Left cardiac atrium (tissue), 4 donors: ENCODE measurements at places on chromosomes 4 and X. TPM values are rescaled to one million over a fixed set of nuclear protein-coding genes. Genes with fewer than 3 reads are reported as not detected.
A peak's percentile ranks its signal among the peaks of the same experiment; 100 is the strongest.

- DNase-seq = peak; percentile 20
Measured at GRCh38 chrX:30971774-30972603, 82.9 kb upstream of the TAB3 start.

DNA sequence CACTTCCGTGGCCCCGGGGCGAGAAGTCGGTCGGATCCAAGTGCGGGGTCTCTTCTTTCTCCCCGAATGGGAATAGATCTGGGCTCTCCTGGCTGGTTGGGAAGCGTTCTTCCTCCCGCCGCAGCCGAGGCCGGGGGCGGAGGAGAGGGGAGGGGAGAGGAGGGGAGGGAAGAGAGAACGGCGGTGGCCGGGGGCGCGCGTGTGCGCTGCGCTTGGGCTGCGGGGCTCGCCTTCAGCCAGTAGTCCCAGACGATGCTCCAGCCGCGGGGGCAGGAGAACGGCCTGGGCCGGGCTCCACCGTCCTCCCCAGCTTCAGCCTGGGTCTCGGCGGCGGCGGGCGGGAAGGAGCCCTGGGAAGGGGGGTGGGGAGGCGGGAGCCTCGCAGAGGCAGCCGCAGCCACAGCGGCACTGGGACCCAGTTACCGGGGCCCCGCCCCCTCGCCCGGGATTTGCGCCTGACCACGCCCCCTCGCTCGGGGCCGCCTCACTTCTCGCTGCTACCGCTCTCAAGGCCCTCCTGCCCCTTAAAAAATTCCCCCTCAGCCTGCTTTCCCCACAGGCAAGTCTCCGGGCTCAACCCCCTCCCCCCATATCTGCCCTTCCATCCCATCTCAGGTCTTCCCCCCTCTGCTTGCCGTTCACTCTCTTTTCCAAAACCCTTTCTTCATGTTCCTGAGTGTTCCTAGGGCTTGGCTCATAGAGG is at the start of gene FGD1:
Gene FGD1 (minus strand): TSS at position 421 of the 703 bp plus-strand sequence. CDS start 802 bp downstream, outside the sequence.
- peak; percentile 80 for DNase-seq

- no peak for DNase-seq
Measured at GRCh38 chr4:122117743-122118142, 34.4 kb upstream of the BLTP1 start.

DNA sequence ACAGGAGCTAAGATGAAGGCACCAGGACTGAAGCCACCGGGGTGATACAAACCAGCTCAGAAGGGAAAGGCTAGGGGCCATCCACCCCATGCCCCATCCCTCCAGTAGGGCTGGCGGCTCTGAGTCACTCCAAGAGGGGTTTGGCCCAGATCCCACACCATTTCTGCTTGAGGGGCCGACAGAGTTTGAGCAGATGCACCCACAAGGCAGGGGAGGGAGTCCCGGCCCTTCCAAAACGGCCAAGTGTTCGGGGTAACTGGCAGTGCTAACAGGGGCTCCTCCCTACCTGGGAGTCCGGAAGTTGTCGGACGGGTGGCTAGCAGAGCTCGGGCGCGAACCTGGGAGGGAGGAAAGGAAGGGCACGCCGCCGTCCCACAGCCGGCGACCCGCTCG is 412 bp downstream of the SLC10A3 start:
- peak; percentile 46 for DNase-seq

DNA sequence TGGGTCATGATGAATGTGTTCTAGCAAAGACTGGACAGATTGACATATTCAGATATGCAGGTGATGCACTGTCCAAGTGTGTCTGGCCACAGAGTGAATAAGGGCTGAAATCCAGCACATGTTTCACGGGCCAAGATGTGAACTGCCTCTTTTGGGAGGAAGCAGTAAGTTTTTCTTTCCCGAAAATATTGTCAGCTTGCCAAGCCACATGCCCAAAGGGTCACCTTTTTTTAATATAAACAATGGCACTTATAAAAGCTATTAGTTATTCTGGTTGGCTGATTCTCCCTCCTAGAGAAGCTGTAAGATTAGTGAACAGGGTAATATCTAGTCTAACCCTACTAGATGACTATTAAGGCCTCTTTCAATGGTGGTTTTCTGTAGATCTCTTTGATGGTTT is 1.5 kb upstream of the EDNRA start:
- no peak for DNase-seq

DNA sequence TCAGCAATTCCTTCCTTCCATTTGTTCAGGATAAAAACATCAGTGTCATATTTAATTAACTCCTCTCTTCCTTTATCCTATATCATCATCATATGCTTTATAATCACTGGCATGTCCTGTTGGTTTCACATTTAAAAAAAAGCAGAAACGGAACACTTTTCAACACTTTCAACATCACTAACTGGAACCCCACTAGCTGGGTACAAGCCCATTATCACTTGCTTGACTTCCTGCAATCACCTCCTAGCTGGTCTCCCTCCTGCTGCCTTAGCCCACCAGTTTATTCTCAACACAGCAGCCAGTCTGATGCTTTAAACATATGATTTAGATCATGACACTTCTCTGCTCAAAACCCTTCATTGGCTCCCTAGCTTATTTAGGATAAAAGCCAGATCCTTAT is 116.4 kb upstream of the LSM6 start:
- no peak for DNase-seq

GRCh38 chr4:158163941-158164767 is 8.7 kb downstream of the GASK1B start:
- DNase-seq = no peak

DNA sequence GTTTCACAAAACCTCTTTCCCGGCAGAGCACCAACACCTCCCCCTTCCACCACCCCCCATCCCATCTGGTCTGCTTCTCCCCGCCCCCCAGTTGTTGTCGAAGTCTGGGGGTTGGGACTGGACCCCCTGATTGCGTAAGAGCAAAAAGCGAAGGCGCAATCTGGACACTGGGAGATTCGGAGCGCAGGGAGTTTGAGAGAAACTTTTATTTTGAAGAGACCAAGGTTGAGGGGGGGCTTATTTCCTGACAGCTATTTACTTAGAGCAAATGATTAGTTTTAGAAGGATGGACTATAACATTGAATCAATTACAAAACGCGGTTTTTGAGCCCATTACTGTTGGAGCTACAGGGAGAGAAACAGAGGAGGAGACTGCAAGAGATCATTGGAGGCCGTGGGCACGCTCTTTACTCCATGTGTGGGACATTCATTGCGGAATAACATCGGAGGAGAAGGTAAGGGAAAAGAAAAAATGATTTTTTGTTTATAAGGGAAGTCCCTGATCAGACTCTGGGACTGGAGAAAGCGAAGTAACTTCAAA is at the start of gene PDGFRA:
Gene PDGFRA (plus strand): TSS at position 333 of the 541 bp plus-strand sequence. CDS start 29,476 bp downstream, outside the sequence.
- peak; percentile 68 for DNase-seq

DNA sequence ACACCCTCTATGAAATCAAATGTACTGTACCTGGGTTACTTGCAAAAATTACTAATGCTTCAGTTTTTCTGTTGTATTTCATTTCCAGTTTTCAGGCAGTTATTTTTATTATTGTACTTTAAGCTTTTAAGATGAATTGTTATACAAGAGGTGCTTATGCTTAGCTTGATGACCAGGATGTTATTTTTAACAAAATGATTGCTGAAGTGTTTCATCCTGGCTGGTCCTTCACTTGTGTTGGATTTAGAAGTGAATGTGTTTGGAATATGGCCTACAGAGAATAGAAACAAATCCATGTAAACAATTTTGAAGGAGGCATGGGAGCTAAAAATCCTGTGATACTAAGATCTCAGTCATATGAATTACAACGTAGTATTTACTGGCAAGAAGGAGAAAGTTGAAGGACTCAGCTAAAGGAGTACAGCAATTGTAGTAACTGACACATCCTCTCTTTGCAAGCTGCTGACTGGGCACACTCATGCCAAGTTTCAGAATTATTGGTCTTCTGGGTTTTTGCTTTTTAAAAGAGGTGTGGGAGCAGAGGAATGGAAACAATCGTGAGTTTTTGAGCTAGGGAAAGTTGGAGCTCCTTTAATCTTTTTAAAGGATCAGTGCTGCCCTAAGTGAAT is 9.2 kb downstream of the UBE2A start:
- DNase-seq = no peak

DNA sequence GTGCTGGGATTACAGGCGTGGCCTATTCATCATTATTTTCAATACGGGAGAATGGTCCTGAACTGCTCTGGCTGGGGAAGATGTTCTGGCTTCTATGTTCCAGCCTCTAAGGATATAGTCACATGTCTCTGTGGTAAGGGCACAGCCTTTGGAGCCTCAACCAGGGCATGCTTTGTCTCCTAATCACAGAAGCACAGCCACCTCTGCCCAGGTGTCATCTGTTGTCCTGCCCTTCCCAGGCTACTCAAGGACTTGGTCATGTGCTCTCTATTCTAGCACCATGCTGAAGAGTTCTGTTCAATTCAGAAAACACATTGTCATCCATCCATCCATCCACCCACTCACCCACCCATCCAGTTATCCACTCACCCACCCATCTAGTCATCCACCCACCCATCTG is 29.5 kb downstream of the ASMTL start:
- no peak for DNase-seq

DNA sequence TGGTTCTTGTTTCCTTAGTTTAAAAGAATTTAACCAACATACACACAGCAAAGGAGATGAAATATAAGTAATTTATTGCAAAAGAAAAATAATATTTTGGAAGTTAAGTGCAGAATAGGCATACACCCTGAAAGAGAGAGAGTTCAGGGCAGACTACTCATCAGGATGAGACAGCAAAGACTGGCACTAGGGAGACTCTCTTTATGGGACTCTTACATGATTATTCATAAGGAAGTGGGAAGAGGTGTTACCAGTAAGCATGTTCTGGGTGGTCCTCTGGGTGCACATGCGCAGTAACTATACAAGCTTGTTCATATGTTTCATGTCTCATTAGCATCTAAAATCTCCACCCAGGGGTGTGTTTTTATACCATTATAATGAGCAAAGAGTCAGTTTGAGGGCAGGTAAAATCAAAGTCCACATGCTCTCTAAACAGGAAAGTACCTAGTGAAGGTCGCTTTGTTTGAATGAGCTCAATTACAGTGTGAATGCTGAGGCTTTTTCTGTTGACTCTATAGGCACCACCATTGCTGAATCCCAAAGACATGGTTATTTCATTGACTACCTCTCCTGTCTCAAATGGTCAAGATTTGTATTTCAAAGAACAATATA is 38.2 kb upstream of the PRDM5 start:
- no peak for DNase-seq

Gene STBD1
- total RNA-seq = 36.7 TPM

Gene NAT8L
- 8.8 TPM for total RNA-seq

Gene CEP135
- total RNA-seq = 2.8 TPM

Gene SLC7A11
- 3.3 TPM for total RNA-seq

Gene ODAPH
- total RNA-seq = not detected

Gene HMX1
- total RNA-seq = not detected

Gene PF4V1
- not detected for total RNA-seq

Gene TRIM75
- not detected for total RNA-seq

Gene IL3RA
- total RNA-seq = 9.9 TPM
